ENCODE measurements at places on chromosomes 2 and 18. TPM values are rescaled to one million over a fixed set of nuclear protein-coding genes. Genes with fewer than 3 reads are reported as not detected.

DNA sequence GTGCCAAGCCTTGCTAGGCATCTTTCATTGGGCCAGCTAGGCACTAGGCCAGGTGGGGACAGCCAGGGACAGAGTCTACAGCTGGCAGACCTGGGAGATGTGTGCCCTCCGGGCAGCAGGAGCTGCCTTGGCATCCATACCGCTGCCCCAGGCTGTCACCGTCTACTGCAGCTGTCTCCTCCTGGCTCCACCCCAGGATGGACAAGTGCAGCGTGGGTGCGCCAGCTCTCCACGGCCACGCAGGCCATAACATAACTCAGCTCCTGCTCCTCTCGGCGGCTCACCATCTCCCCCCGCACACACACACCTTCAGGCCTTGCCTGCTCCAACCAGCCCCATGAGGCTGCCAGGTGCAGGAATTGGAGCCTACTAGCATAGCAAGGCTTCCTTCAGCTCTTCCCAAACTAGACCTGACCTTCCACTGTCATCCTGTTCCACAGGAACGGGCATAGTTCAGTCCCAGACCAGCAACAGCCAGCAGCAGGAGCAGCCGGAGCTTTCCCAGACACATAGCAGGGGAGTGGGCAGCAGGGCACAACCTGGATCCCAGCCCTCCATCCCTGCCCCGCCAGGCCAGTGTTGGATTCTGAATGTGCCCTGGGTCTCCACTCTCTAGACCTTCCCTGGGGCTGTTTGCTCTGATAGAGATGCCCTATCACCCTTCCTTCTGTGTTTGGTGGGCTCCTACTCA is 2.5 kb upstream of the ADRA2B start:
- no peak for DNase-seq

Gene SPAST
- 12.1 TPM for total RNA-seq

GRCh38 chr2:238570926-238571325 is 144.2 kb downstream of the ASB1 start:
- no peak for DNase-seq

Gene TXNDC9
- total RNA-seq, result 34.3 TPM

Gene RTKN
- total RNA-seq, result 9.5 TPM

DNA sequence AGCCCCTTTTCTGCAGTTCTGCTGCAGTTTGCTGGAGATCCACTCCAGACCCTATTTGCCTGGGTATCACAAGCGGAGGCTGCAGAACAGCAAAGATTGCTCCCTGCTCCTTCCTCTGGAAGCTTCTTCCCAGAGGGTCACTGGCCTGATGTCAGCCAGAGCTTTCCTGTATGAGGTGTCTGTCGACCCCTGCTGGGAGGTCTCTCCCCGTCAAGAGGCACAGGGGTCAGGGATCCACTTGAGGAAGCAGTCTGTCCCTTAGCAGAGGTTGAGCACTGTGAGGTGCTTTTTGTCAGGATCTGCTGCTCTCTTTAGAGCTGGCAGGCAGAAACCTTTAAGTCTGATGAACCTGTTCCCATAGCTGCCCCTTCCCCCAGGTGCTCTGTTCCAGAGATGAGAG is 42.0 kb upstream of the MYL1 start:
- no peak for DNase-seq

Gene WDR35
- 2.1 TPM for total RNA-seq

Gene SIGLEC15
- not detected for total RNA-seq

DNA sequence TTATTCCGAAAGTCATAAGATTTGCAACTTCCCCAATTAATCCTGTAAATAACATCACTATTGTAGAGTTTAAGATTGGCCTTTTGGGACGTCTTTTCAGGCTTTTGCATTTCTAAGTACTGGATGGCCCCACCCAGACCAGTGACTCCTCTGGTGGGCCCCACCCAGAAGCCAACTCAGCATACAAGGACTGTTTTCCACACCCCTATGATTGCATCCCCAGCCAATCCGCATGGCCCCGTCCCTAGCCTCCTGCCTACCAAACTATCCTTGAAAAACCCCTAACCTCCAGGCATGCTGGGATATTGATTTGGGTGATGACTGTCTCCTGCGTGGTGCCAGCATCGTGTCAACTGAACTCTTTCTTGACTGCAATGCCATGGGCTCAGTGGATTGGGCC is 24.5 kb upstream of the TGIF1 start:
- DNase-seq, result no peak

Gene NMS
- not detected for total RNA-seq

Gene KCNG2
- total RNA-seq, result not detected

GRCh38 chr2:8573234-8573941 is 108.5 kb upstream of the ID2 start:
- no peak for DNase-seq

DNA sequence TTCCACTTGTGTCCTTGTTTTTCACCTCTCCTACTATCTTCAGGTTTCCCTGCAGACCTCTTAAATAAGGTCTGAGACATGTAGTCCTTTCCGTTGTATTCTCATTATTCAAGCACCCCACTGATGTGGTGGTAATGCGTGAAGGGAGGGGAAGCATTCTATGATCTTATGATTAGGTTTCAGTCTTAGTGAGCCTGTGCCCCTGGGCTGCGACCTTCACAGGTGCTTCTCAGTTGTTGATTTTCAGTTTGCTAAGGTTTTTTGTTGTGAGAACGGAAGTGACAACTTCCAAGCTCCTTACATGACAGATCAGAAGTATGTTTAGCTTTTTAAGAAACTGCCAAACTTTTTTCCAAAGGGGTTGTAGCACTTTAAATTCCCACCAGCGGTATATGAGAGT is 41.3 kb downstream of the VPS54 start:
- DNase-seq, result no peak

Gene SLC19A3
- 16.5 TPM for total RNA-seq

Gene MC2R
- total RNA-seq, result not detected

GRCh38 chr2:44086629-44087028 is 82.0 kb upstream of the PPM1B start:
- no peak for DNase-seq

GRCh38 chr2:219368690-219369191 is 19.0 kb downstream of the DNPEP start:
- no peak for DNase-seq

Gene CD8A
- total RNA-seq, result 17.7 TPM

Gene PCARE
- total RNA-seq, result not detected

Gene ONECUT2
- 0.11 TPM for total RNA-seq

GRCh38 chr18:60322591-60322990 is 50.0 kb downstream of the MC4R start:
- no peak for DNase-seq

DNA sequence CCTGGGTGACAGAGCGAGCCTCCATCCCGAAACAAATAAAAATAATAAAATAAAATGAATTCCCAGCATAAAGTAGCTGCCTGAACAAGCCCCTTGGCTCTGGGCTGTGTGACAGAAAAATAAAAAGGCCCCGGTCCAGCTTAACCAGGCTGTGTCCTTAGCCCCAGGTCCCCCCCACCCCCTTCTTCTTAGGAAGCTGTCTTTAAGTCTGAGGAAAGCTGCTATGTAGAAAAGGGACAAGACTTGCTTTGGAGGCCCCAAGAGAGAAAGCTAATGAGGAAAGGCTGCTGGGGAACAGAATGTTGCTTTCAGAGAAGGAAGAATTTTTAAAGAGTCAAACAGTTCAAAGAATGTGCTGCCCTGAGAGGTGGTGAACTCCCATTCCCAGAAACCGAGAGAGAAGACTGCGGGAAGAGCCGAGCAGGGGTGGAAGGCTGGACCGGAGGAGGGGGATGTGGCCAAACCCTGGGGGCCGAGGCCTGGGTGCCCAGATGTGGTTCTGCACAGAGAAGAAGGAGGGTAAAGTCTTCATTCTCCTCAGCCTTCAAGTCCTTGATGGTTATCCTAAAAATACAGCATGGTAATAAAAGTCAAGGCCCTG is 61.9 kb downstream of the CENPO start:
- no peak for DNase-seq

GRCh38 chr2:42787788-42788477 is 4.5 kb downstream of the HAAO start:
- DNase-seq, result no peak

GRCh38 chr2:86143307-86143706 is 37.3 kb downstream of the PTCD3 start:
- no peak for DNase-seq

GRCh38 chr2:196328088-196328680 is 156.8 kb upstream of the STK17B start:
- no peak for DNase-seq

GRCh38 chr2:1766425-1766824 is 22.1 kb upstream of the PXDN start:
- DNase-seq, result no peak

DNA sequence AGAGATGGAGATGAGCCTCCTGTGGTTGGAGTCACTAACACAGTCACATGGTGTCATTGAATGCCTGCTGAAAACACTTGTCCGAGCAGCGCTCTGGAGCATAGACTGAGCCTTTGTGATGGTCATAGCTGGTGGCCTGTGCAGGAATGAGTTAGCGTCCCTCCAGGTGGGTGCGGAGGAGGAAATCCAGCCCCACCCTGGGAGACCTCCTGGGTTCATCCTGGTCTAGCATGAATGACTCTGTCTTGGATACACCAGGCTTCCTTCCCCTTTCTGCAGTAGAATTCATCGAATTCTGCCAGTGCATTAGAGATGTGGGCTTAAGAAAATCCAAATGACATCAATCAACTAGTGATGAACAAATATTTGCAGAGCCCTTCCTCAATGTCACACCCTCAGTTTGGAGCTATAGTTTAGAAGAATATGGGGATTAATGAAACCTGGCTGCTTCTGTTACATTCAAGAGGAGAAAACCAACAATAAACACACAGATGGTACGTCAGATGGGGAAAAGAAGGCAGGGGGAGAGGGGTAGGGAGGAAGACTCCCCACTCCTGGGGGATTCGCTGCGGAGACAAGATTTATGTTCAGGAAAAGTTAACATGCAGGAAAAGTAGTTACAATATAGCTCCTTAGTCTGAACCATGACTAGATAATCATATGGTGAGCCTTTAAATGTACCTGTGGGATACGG is 136.7 kb downstream of the DDX1 start:
- no peak for DNase-seq

Gene LAMA3
- 27.2 TPM for total RNA-seq

Gene ASB18
- total RNA-seq, result not detected

DNA sequence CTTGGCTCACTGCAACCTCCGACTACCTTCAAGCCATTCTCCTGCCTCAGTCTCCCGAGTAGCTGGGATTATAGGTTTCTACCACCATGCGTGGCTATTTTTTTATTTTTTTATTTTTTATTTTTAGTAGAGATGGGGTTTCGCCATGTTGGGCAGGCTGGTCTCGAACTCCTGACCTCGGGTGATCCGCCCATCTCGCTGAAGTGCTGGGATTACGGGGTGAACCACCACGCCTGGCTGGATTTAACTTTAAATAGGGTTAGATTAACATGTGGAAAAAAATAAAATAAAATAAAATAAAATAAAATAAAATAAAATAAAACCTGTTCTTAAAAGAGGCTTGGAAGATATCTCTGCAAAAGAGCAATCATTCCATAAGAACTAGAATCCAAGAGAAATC is 170.9 kb downstream of the XIRP2 start:
- DNase-seq, result no peak

GRCh38 chr18:26089293-26090129 is 902 bp downstream of the SS18 start:
- no peak for DNase-seq

DNA sequence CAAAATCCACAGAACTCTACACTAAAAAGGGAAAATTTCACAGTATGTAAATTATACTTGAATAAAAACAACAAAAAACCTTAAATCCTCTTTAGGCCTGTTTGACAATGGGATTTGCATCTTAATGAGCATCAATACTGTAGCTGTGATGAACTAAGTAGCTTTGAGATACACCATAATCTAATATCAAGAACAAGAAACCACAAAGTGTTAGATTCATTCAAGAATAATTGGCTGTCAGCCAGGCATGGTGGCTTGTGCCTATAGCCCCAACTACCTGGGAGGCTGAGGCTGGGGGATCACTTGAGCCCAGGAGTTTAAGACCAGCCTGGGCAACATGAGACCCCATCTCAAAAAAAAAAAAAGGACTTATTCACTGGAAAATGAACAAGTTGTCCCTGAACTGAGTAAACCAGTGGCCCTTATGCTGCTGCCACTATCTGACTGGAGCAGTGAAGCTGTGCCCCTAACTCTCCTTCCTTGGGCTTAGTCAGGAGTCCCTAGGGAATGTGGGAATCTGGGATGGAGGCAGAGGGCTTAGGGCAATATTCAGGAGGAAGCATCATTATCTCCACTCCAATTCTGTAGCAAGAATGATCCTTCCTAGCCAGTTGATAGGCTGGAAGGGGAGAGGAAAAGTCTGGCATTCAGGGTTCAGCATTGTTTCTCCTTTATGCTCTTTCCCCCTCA is 88.5 kb downstream of the PRKCE start:
- DNase-seq, result no peak

GRCh38 chr2:196075196-196075595 is 6.6 kb upstream of the DNAH7 start:
- no peak for DNase-seq

Gene OXER1
- 0.32 TPM for total RNA-seq

GRCh38 chr2:111617299-111618225 is 266.4 kb downstream of the ANAPC1 start:
- no peak for DNase-seq

DNA sequence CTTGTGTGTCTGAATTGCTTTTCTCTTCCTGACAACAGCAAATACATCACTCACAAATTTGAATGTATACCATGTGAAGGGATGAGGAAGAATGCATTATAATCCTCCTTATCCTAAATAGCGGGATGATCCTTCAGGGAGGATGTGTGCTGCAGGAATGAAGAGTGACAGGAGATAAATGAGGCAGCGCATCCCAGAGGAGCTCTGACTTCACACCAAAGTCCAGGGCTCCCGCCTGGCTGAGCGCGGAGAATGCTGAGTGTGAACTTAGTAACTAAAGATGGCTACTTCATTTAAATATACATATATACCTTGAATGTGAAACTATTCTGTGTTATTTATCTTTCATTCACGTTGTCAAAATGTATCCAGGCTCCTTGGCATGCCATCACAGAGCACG is 145.2 kb upstream of the TPO start:
- no peak for DNase-seq

Gene RAB17
- 0.32 TPM for total RNA-seq

- DNase-seq, result no peak
Observed at GRCh38 chr2:224325941-224326340, 76.0 kb downstream of the FAM124B start.

Gene SULT6B1
- not detected for total RNA-seq

DNA sequence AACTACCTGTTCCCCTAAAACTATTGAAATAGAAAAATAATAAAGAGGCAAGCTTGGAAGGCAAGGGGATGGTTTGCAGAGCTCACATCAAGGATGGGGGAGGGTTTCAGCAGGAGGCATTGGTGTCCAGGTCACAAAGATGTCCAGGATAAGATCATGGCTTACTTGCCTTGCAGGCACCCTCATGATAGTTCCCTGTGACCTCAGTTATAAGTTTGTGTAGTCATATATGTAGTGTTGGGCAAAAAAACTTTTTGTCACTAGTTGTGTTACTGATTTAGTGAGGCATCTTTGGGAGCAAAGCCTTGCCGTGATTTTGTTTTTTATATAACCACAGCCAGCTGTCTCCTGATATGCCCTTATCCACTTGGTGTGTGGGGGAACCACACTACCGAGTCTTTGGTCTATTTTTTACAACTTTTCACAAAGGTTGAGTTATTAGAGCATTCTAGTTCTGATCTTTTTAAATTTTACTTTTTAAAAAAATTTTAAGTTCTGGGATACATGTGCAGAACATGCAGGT is 53.3 kb downstream of the IL1R2 start:
- DNase-seq, result no peak

Gene MDH1B
- not detected for total RNA-seq

Gene MEP1B
- not detected for total RNA-seq

GRCh38 chr18:48493434-48494230 is 45.2 kb upstream of the CTIF start:
- DNase-seq, result no peak
